ENCODE measurements at places on chromosomes 6 and 20.
A peak's percentile ranks its signal among the peaks of the same experiment; 100 is the strongest.

- DNase-seq: no peak
These were observed 22.3 kb downstream of the DNMT3B start for GRCh38 chr20:32784369-32785080.

DNA sequence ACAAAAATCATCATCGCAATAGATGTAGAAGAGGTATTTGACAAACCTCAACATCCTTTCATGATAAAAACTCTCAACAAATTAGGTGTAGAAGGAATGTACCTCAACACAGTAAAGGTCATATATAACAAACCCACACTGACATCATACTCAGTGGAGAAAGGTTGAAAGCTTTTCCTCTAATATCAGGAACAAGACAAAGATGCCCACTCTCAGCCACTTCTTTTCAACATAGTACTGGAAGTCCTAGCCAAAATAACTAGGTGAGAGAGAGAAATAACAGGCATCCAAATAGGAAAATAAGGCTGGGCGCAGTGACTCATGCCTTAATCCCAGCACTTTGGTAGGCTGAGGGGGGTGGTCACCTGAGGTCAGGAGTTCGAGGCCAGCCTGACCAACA lies 95.8 kb downstream of the ZDHHC14 start:
- no peak for DNase-seq

DNA sequence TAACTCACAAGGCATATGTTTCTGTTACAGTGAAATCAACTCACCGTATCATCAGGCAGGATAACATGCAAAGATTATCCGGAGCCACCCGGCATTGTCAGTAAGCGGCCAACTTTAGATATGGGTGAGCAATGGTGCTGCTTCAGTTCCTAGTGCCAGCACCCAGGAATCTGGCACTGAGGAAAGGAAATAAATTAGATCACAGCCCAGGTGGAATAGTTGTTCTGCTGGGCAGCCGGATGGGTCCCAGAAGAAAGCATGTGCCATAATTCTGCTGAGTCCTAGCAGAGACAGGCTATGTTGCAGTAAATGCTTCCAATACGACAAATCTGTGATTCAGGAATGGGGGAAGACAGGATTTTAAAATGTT lies 183.6 kb upstream of the SPTLC3 start:
- no peak for DNase-seq

DNA sequence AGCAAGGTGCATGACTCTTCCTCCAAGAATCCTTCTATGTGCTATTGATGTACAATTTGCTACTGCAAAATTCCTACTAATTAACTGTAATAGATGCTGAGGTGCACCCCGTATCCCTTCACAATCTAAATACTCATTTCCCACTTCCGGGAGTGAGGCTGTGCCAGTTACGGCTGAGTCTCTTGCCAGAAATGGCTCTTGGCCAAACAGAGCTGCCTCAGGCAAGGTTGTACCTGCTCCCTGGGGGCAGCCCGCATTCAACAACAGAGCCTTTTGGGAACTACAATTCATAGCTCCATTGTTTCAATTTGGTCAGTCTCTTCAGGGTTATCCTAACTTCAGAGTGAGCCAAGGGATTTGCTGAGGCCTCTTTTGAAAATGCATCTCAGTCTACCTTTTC lies 789.8 kb upstream of the MAP3K7 start:
- DNase-seq: no peak

GRCh38 chr6:28953585-28954258 lies 29.9 kb upstream of the TRIM27 start:
- no peak for DNase-seq

DNA sequence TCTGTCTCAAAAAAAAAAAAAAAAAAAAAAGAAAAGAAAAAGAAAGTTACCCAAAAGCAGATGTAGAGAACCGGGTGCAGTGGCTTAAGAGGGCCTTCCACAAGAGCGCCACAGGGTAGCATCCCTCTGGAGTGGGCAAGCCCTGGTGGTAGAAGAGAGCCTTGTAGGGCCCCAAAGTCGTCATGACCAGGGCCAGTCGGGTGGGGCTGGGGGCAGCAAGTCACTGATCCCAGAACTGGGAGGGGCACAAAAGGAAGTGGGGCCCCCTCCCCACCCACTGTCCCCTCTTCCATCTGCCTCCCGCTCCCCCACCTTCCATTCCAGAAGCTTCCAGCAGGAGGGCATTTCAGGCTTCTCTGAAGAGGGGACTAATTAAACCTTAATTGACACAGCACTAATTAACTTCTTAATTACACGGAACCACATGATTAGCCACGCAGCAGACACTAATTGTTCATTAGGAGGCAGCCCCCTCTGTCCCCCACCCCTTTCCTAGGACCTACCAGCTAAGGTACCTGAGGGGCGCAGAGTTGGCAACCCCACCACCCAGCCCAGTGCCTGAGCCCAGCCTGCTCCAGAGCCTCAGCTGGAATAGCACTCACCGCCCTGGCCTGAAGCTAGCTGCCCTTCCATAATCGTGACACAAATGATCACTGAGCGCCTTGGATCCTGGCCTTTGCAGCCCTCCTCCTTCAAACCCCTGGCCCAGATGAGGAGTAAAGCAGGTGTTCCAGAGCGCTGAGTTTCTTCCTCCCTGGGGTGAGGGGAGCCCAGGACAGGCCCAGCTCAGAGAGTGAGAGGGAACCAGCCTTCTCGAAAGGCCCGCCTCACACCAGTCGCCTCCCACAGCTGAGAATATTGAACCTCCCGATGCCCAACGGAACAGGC lies 34.8 kb downstream of the MDFI start:
- DNase-seq: no peak

DNA sequence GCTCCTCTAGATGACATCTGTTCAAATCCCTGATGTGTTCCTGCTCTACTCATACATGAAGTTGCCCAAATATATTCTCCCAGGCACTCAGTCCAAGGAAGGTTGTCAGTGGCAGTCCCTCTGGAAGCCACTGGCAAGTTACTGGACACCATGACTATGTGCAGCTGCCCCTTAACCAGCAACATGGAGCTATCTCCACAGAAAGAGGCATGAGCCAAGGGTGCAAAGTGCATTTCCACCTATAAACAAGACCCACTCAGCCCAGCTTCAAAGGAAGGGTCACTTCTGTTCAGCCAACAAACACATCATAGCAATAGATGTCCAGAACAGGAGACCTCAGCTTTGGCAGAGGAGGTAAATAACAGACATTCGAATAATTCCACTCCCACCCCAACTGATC lies 217.6 kb upstream of the PMEPA1 start:
- DNase-seq: no peak

DNA sequence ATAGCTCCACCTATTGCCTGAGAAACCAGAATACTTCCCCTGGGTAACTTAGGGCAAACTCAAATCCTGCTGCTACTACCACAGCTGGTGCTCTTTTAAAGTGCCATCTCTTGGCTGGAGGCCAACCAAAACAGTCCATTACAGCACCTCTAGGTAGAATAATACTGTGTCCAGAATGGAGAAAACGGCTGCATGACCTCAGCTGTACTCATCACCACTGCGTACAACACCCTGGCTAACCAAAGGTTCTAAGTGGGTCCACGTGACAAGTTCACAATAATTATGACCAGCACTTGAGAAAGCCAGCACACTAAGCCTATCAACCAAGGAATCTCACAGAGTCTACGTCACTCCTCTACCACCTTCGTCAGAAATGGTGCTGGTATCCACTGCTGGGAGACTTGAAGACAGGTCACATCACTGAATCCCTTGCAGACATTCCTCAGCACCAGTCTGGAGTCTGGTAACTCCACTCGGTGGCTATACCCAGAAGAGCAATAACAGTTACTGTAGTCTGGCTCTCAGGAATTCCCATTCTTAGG lies 40.9 kb upstream of the PKIB start:
- DNase-seq: no peak

- DNase-seq: no peak
These were observed 28.9 kb downstream of the SRSF3 start for GRCh38 chr6:36622901-36623546.

DNA sequence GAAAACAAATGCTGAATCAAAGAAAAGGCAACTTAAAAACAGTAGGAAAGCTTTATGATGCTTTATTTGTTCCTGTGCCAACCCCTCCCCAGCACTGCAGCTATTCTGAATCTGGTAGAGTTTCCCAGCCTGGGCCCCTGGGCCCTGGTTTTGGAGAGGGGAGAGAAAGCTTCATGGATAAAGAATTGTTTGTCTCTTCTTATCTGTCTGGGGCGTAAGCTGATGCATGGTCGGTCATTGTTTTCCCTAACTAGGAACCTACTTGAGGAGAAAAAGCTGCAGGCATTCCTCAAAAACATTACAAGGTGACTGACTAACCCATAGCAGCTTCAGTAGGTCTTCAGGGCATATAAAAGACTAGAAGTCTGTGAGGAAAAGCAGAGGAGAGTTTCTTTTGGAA lies 758.1 kb upstream of the EPHA7 start:
- DNase-seq: no peak

GRCh38 chr6:56699066-56699654 lies 56.5 kb upstream of the DST start:
- DNase-seq: no peak

DNA sequence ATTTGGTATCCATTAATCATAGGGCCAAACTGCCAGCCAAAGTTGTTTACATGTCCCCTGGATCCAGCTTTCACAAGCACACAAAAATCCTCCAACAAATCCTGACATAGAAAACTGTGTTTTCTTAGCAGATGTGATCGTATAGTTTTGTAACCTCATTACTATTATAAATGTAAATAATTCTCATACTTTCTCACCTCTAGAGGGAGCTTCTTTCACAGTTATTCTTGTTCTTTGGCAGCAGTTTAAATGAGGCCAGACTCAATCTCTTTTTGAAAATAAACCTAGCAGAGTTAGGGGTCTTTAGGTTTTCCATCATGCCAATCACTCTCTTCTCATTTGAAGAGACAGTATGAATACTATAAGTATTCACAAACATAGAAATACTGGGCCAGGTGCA lies 17.0 kb upstream of the ZNF318 start:
- DNase-seq: no peak

GRCh38 chr20:36121981-36122930 lies 32.3 kb upstream of the EPB41L1 start:
- DNase-seq: no peak

DNA sequence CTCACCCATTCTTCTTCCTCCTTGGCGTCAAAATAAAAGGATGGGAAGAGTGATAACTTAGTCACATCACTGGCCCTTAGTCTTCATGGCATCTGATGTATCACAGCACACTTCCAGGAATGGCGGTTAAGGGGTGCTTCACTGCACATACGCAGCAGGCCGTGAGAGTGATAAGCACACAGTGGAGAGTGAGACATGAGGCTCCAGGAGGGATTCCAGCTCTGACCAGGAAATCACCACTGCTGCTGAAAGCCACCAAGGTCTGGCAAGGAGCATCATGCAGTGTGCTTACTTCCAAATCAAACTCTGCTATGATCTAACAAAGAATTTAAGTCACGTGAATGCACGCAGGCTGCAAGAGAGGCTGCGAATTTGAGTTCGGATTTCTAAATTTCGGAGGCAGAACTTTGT lies 62.4 kb downstream of the ARID1B start:
- DNase-seq: no peak

GRCh38 chr20:58308680-58309527 lies 611 bp upstream of the RAB22A start:
- no peak for DNase-seq

GRCh38 chr6:30749554-30750378 lies 5.4 kb upstream of the IER3 start:
- no peak for DNase-seq

DNA sequence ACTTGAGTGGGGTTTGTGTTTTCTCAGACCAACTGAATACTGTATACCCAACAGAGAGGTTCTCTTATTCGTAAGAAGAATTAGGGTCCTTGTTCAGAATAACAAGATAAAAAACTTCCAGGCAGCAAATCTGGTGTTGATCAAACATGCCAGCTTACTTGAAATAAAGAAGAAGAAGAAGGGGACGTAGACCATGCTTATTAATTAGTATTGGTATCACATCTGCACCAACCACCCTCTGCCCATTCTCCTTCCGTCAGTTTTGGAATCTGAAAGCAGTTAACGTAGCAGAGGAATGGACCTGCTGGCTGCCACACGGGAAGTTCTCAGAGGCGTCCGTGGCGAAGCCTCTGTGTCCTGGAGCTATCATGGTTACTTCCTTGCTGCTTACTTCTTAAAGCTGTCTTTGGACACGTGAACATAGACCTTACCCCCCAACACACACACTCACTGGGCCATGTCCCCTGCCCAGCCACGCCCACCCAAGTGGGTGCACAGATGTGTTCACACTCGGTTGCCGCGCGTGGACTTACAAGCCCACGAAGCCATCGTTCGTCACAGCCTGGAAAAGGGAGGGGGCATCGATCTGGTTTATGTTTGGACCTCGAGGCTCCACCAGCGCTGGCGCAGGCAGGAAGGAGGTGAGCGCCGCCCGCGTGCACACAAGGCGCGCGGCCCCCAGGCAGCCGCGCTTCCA lies 4.1 kb upstream of the DLL1 start:
- no peak for DNase-seq

DNA sequence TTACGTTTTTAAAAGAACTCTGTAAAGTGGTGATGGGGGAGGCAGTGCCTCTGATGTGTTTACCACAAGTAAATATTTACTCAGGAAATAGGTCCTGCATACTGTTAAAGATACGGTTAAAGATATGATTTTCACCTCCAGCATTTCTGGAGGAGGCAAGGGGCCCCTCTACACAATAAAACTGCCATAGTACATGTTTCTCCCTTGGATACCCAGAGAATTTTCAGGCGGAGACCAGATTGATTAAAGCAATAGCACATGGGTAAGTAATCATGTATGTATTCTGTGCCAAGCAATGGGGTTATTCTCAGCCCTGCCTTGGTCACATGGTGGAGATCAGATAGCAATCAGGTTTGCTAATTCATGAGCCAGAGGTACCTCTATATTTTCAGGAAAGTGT lies 9.6 kb downstream of the RIPOR2 start:
- DNase-seq: no peak

- no peak for DNase-seq
These were observed 200.2 kb upstream of the ZNF217 start for GRCh38 chr20:53793783-53794383.

DNA sequence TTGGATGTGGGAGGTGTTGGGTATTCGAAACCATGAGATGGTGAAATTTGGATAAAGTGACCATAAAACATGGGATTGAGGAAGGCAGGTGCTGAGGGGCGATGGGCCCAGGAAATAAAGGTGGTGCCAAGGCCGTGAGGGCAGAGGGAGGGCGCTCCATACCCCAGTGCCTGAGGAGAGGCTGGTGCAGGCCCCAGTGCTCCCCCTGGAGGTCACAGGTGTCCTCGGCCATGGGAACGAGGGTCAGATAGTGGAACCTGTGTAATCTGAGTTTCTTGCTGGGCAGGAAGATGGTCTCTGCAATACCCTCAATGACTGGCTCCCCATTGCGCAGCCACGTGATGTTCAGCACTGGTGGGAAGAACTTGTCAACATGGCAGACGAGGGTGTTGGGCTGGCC lies 16.2 kb downstream of the HLA-DPB1 start:
- DNase-seq: peak; percentile 12
